Umbilical cord (tissue), 2 donors: ENCODE measurements at places on chromosomes 4 and X.

DNA sequence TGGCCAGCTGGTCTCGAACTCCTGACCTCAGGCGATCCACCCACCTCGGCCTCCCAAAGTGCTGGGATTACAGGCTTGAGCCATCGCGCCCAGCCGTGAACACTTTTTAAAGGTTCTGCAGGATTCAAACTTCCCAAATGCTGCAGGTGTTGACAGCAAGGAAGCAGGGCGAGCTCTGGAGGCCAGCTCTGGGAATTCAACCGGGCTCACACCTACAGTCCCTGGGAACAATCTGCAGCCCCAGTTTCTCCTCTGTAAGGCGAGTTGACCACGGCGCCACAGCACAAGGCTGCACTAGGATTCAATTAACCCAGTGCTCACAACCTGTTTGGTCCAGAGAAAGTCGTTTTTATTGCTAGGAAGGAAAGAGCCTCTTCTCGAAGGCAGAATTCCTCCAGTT, 1.6 kb downstream of the MTNR1A start:
- no peak for DNase-seq

- DNase-seq = peak; percentile 90
Observed at GRCh38 chrX:48045410-48046311, 25.8 kb downstream of the ZNF630 start.

GRCh38 chrX:130083656-130084382, 26.5 kb downstream of the ELF4 start:
- DNase-seq = no peak

DNA sequence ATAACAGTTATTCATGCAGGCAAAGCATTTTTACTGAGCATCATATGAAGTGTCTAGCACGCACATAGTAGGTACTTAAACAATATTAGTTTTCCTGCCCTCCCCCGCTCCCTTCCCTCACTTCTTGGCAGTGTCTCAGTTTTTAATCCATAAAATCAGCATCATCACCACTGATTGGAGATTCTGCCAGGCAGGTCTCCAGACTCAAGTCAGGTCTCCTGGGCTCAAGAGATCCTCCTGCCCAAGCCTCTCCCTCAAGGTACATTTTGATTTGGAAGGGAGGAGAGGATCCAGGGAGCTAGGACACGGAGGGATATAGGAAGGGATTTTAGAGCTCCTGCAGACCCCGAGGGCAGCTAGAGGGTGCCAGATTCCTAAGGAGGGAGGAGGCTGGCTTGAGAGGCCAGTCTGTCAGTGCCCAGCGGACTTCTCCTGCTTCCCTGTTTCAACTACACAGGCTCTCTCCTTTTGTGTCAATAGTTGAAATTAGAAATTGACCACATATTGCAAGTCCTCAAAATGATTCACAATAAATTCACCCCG, 4.4 kb upstream of the FAT1 start:
- no peak for DNase-seq

GRCh38 chr4:153603835-153604234, 80.2 kb upstream of the TLR2 start:
- DNase-seq = no peak

GRCh38 chr4:86450861-86451260, 91.0 kb upstream of the MAPK10 start:
- DNase-seq = no peak

DNA sequence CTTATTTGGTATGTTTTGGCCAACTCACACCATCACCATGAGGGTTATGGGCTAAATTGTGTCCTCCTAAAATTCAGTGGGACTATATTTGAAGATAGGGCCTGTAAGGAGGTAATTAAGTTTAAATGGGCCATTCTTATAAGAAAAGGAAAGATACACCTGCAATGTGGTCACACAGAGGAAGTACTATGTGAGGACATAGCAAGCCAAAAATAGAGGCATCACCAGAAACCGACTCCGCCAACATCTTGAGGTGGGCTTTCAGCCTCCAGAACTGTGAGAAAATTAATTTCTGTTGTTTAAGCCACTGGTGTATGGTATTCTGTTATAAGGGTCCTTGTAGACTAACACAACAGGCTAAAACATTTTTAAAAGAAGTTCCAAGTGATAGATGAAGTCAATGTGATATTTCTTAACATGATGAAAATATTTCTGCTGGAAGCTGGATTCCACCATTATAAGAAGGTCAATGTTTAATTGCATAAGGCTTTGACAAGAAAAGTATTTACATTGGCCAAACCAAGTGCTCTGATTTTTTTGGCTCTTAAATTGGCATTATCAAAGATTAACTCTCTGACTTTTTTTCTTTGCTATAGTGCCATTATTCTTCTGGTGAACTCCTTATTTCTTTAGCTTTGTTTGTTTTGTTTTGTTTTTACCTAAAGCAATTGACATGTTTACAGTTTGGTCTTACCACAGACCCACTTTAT, 540.9 kb downstream of the PPARGC1A start:
- no peak for DNase-seq

DNA sequence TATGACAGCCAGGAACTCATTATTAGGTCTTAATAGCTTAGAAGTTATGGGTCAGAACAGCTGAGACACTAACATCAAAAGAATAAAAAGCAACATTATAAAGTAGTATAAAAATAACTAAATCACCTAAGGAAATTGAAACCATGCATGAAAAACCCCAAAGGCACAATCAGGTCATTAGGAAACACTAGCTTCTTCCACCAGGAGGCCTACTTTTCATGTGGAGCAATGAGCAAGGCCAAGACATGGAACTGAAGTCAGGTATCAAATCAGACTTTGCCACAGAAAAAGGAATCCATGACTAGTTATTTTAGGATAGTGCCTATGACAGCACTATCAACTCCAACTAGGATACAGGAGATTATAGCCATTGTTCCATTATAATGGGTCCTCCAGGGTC, 7.9 kb downstream of the HUWE1 start:
- no peak for DNase-seq

DNA sequence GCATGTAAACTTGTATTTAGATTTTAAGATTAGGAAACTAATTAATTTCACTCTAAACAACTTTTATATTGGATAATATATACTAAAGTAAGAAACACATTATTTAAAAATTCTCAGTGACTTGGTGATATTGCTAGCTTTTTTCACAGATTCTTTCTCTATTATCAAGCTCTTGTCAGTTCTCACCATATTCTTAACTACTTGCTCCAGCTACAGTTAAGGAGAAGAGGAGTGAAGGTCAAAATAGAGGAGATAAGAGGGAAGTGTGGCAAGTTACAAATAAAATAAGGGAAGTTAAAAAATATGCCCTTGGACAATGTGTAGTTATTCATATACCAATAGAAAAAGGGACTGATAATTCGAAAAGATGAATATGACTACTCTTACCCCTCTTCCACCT, 34.7 kb upstream of the NAF1 start:
- DNase-seq = no peak

- no peak for DNase-seq
Observed at GRCh38 chr4:81930506-81931238, 443.1 kb downstream of the HNRNPD start.

GRCh38 chr4:27327421-27328181, 467.0 kb downstream of the STIM2 start:
- DNase-seq = no peak

GRCh38 chr4:55078987-55079386, 46.4 kb downstream of the KDR start:
- DNase-seq = peak; percentile 58

DNA sequence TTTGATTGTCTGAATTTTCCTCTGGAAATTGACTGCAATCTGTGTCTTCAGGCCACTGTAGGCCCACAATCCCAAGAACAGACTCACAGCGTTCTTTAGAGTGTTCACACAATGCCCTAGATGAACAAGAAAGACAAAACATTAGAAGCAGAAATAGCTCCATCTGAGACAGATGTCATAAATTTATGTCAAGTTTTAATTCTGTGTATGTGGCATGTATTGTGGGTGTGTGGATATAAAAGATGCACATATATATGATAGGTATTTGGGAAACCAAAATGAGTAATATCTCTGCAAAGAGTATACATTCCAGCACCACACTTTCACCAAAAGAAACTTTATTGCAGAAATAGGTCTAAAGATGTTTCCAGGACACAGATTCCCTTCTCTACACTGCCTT, 176.1 kb downstream of the CORIN start:
- DNase-seq = no peak
